ENCODE measurements at places on chromosomes 5 and 9.

GRCh38 chr5:100828898-100829356 is 74.2 kb downstream of the ST8SIA4 start:
- DNase-seq = peak; percentile 10

GRCh38 chr9:124626276-124626675 is 119.1 kb upstream of the NR5A1 start:
- DNase-seq = no peak

DNA sequence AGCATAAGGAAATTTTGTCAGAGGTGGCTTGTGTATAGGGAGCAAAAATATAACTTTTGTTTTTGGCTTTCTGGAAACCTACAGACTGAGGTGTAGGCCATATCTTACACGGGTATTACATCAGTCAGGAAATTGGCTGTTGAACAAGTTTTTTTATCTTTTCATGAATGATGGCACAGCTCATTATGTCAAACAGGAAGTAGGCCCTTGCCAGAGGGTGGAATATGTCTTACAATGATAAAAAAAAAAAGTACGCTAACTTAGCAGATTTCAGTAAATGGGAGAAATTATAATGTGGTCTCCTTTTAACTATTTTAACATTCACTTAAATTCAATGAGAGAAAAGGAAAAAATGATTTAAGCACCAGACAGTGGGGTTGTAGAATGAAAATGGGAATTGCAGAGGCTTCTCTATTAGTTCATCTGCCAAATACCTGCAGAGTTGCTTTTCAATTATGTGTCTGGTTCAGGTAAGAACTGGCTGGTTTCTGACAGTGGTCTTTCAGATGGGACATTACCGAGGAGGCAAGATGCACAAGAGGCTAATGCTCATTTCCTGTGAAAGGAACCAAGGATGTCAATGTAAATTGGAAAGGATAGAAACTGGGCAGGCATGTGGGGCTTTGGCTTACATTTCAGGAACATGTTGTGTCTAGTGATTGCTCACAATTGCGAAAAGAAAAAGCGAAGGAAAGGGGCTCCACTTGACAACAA is 169.9 kb downstream of the NNT start:
- no peak for DNase-seq

DNA sequence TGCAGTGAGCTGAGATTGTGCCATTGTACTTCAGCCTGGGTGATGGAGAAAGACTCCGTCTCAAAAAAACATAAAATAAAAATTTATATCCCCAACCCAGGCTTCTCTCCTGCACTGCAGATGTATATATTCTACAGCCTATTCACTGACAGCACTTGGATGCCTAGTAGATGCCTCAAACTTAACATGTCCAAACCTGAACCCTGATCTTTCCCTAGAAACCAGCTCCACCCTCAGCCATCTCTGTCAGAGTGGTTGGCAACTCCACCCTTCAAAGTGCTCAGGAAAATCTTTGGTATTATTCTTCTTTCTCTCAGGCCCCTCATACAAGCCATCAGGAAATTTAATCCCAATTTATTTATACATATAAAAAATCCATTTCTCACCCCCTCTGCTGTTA is 36.9 kb upstream of the TXN start:
- DNase-seq = no peak

DNA sequence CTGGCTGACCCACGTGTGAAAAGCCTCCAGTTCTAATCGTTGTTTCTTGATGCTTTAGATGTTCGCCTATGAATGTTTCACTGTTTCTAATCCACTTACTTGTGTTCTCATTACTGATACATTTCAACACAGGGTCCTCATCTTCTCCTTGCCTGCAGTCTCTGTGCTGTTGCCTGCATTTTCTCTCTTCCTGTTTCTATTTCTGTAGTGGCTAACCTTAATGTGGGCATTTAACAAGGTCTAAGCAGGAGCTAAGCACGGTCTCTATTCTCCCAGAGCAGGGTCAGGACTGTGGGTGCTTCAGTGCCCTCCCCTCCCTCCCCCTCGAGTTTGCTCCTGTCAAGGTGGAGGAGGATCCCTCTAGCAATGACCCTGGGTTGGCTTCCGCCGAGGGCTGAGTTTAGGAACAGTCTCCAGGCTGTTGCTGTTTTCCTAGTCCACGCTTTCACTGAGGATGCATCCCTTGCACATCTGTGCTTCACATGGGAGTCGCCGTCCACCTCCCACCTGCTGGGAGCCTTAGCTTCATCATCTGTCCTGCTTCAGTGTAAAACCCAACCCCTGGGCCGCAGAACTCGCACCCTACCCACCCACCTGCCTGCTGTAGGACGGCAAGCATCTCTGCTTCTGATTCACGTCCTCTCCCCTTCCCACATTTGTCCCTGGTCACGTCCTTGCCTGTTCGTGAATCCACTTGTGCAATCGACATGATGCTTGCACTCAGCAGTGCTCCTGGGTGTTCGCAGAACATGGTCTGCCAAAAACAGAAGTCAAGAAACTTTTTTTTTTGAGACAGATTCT is 2.4 kb upstream of the EXOC3 start:
- no peak for DNase-seq

DNA sequence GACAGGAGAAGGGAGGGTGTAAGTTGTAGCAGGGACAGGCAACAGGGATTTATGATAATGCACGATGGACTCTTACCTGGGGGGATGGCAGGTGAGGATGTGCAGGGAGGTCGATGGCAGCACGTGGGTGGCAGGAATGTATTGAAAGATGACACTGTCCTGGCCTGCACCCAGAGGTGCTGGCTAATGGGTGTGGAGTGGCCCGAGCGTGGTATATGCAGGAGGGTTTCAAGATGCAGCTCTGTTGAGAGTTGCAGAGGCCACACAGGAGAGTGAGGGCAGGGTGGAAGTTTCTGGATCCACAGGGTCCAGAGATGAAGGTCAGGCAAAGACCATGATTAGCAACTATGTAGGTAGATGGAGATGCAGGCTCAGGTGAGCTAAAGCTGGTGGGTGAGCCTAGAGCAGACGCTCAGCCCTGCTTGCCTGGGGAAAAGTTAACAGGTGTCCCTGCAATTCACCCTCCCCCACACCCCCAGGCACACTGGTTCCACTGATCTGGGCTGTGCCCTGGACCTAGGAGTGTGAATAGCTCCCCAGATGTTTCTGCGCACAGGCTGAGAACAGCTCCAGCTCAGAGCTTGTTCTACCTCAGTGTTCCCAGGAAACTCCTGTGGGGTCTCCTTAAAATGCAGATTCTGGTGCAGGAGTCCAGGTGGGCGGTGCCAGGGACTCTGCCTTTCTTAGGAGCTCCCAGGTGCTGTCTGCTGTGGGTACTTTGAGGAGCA is 21.5 kb upstream of the S1PR3 start:
- DNase-seq = no peak

DNA sequence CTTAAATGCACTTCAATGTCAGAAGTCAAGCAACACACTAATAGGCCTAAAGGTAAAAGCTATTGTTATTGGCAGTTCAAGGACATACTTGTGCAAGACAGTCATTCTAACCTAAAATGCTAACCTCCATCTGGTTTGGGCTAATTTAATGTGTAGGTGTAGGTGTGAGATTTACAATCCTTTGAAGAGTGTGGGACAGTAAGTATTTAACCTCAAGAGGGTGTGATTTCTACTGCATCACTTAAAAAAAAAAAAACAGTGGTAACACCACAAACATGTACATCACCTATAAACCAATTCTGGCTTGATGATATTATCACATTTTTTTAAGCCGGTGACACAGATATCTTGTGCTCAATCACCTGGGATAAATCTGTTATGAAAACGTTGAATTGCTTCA is 127.5 kb upstream of the MEF2C start:
- no peak for DNase-seq

- DNase-seq = no peak
These were observed 167.3 kb downstream of the SEC61B start for GRCh38 chr9:99389087-99390033.

- no peak for DNase-seq
These were observed 55.2 kb downstream of the NEURL1B start for GRCh38 chr5:172696171-172696849.

DNA sequence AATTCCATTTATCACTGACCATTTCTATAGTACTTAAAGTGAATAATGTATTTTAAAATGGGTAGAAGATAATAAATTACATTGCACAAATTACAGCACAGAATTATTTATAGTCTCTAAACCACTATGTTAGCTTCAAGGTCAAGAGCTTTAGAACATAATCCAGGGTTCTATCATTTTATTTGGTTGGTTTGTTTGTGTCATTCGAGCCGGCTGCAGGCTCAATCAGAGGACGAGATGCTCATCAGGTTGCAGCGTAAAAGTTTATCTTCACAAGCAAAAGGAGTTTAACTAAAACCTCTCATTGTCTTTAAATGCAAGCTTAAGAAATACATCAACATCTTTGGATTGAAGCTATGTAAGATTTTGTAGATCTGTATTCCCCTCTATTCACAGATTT is 523.8 kb downstream of the EFNA5 start:
- DNase-seq = no peak

DNA sequence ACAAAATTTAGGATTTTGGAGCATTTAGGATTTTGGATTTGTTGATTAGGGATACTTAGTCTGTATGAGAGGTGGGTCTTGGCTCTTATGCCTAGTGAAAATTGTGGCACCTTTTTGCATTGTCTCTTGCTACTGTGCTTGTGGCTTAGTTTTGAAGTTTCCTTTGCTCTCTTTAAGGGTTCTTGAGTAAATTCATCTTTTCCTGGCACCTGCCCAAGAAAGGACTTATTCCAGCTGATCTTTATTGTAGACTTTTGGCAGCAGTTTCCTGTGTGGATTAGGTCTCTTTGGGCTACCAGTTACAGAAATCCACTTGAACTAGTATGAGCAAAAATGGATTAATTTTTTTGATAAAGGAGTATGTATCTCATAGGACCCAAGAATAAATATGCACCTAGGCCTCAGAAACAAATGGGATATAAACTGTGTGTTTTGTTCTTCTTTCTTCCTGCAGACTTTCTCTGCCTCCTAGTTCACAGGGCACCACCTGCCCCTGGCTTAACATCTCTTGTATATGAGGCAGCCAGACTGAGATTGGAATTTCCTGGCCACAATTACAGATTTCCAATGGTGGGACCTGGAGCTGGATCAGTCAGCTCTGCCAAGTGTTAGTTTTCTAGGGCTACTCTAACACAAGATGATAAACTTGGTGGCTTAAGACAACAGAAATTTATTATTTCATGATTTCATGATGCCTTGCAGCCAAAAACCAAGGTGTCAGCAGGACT is 44.6 kb downstream of the FOCAD start:
- no peak for DNase-seq

GRCh38 chr5:51302343-51302742 is 80.9 kb upstream of the ISL1 start:
- DNase-seq = no peak

- no peak for DNase-seq
These were observed 10.5 kb downstream of the RPS14 start for GRCh38 chr5:150438873-150439546.

- DNase-seq = peak; percentile 35
These were observed 115.6 kb downstream of the TRPM6 start for GRCh38 chr9:74772121-74772520.

- peak; percentile 56 for DNase-seq
These were observed 89.9 kb upstream of the FSD1L start for GRCh38 chr9:105357937-105358336.

DNA sequence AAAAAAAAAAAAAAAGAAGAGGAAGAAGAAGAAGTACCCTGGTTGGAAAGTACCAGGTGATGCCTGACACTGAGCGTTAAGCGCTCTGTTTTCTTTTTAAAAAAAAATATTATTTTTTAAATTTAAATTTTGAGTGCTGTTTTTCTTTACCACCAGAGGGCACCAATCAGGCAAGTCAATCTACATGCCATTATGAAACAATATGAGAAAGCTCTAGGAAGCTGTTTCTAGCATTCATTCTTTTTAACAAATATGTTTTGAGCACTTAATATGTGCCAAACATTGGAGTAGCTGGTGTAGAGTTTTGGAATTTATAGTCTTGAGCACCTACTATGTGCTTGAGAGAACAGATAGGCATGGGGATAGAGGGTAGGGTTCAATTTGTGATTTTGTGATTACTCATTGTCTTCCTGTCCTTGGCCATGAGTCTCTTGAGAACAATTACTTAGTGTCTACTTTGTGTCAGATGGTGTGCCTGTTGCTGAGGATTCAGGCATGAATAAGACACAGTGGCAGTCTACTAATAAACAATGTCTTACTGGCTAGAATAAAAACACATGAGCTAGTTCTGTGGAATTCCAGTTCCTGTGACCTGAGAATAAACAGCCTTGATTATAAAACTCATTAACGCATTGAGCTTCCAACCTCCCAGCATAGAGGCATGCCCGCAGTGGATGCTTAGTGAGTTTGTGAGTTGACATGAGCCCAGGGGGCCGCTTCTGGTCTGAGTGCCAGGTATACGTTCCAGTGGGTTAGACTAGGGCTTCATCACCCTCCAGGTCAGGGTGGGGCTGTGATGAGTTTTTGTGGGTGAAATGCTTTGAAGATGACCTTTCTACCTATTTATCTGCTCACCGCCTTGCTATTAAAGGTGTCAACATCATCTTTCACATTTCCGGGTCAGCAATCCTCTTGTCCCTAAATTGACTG is 3.0 kb upstream of the UBE2R2 start:
- DNase-seq = peak; percentile 44

- DNase-seq = no peak
These were observed 386.3 kb downstream of the BNC2 start for GRCh38 chr9:16484180-16484579.

- no peak for DNase-seq
These were observed 1.8 kb downstream of the PLGRKT start for GRCh38 chr9:5435912-5436311.

GRCh38 chr5:56003179-56003578 is 8.4 kb upstream of the IL6ST start:
- no peak for DNase-seq

GRCh38 chr5:142087920-142088679 is 20.5 kb upstream of the NDFIP1 start:
- DNase-seq = no peak

DNA sequence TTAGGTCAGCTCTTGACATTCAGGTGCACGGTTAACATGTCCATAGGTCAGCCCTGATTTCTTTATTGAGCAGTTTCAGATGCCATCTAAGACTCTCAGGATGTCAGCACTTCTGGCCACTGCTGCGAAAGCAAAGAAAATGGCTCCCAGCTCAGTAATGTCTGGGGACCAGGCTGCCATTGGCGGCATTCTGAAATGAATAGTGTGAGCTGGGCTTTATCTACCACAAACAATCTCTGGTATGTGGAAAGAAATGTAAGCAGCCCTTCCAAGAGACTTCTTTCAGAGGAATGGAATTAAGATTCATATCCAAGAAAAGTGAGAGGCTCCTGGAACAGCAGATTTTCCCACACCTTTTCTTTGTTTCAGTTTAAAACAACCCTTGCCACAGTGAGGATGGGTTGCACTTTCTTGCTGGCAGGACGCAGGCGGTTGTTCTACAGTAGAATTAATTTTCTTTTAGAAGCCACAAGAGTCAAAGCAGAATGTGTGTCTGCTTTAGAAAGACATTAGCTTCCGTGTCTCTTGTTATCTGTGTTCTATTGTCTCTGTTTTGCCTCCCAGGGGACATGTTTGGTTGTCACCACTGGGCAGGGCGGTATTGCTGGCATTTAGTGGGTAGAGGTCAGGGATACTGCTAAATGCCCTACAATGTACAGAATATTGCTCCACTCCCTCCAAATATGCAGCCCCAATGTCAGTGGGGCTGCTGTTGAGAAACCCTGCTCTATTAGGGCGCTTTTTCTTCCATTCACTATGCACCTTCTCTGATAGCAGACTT is 149.9 kb upstream of the ANKH start:
- DNase-seq = no peak

- DNase-seq = no peak
These were observed 138.9 kb upstream of the RUSC2 start for GRCh38 chr9:35350827-35351549.
